Renal pelvis (tissue), 12 donors: ENCODE measurements at places on chromosomes 13 and 19. TPM values are rescaled to one million over a fixed set of nuclear protein-coding genes. Genes with fewer than 3 reads are reported as not detected.
A peak's percentile ranks its signal among the peaks of the same experiment; 100 is the strongest.

Gene TFPT
- polyA plus RNA-seq: 21.9 TPM

Gene BST2
- 140 TPM for polyA plus RNA-seq

GRCh38 chr13:25719666-25720065 lies 332.1 kb downstream of the SHISA2 start:
- DNase-seq: no peak

- no peak for DNase-seq
These were observed 8.1 kb downstream of the ZNF460 start for GRCh38 chr19:57288373-57288772.

DNA sequence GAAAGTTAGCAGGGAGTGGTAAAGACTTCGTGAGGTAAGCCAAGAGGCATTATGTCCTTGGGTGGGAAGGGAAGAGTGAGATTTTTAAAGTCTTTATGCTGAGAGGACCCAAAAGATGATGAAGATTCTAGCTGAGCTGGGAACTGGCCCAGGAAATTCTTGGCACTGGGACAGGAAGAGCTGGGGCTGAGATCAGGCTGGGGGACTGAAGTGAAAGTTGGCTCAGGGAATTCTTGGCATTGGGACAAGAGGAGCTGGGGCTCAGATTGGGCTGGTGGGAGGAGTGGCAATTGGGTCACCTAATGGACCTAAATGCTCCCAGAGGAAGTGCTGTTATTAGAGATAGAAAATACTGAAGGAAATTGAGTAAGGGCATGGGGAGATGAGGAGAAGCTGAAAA lies 8.8 kb downstream of the SCEL start:
- peak; percentile 33 for DNase-seq

- DNase-seq: no peak
These were observed 225.4 kb downstream of the PCCA start for GRCh38 chr13:100314132-100314910.

Gene KLK3
- polyA plus RNA-seq: 0.51 TPM

DNA sequence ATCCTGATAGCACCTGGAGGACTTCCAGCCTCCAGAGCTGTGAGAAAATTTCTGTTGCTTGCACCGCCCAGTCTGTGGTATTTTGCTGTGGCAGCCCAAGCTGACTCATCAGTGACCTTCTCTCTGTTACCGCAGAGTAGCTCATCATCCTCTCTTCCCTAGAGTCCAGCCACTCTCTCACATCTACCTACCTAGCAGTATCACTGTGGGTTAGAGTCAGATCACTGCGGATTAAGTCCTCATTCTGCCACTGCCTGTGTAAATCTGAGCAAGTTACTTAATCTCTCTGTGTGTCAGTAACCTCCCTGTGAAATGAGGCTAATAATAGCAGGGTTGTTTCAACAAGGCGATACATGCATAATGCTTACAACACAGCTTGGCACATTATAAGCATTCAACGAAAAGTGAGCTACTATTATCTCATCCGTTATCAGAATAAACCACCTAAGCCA lies 40.3 kb upstream of the USPL1 start:
- DNase-seq: no peak

Gene SNRPA
- polyA plus RNA-seq: 112 TPM

GRCh38 chr13:111243981-111244380 lies 76.5 kb upstream of the TEX29 start:
- DNase-seq: no peak

DNA sequence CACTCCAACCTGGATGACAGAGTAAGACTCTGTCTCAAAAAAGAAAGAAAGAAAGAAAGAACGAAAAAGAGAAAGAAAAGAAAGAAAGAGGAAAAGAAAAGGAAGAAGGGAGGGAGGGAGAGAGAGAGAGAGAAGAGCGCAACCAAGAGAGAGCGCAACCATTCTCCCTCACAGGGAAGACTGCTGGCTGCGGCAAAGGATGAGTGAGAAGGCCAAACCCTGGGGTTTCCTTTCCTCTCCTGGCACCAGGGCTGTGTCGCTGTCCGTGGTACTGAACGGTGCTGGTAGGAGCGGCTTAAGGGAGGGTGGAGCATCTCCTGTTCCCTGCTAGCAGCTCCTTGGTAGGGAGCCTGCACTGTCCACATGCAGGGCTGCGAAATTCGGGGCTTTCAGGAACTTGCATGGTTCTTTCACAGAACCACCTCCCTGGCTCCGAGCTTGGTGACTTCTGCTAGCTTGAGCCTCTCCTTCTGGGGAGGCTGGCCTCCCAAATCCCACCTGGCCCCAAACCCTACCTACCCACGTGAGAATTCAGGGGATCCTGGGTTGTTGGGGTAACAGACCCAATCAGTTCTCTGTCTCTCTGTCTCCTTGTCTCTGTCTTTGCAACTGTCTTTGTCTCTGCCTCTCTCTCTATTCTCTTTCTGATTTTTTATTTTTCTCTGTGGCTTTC lies 51.1 kb upstream of the ZNRF4 start:
- DNase-seq: peak; percentile 91

GRCh38 chr13:50691681-50692263 lies 151.7 kb downstream of the DLEU7 start:
- DNase-seq: no peak

DNA sequence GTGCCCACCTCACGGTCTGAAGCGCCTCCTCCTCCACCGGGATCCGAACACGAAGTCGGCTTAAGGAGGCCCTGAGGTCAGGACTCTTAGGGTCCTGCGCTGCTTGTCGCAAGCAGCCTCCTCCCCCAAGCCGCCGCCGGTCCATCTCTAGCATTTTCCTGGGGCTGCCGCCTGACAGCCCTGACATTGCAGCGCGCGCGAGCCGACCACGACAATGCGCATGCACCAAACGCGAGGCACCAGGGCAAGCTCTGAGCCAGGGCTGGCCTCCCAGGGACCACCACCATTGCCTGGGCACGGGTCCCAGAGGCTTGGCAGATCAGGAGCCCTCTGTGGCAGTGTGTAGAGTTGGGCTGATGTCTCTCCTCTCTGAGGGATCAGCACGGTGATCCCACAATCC lies 63.8 kb upstream of the ZNF420 start:
- no peak for DNase-seq

DNA sequence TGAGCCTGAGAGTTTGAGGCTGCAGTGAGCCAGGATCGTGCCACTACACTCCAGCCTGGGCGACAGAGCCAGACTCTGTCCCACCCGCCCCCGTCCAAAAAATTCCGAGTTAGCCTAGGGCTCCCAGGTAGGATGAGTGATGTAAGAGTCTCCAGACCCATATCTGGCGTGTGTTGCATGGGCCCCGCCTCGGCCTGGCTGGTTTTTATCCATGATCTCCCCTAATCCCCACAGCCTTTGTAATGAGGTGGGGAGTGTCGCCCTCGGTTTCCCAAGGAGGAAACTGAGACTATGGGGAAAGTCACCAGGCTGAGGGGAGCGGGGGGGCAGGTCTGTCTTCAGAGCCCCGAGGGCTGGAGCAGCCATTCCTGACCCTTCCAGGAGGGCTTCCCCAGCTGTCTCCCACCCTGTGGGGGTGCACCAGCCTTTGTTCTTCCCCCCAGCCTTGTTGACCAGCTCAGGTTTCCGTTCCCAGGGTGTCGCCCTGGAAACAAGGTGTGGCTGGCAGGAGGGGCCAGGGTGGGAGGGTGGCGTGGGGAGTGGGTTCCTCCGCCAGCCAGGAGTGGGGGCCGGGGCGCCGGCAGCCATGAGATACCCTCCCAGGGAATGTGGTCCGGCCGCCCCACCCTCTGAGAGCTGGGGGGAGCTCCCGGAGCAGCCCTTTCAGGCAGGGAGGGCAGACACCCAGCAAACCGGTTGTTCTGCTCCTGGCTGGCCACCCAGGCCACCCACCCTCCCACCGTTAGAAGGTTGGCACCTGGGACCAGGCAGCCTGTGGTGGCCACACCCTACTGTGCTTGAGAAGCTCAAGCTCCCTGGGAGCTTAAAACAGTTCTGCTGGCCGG lies 11.5 kb downstream of the MYH14 start:
- DNase-seq: peak; percentile 69

Gene LAIR1
- 4.3 TPM for polyA plus RNA-seq

Gene FRY
- 51.2 TPM for polyA plus RNA-seq

GRCh38 chr13:113959198-113959597 lies 14.7 kb downstream of the C13orf46 start:
- no peak for DNase-seq

Gene CLEC4G
- not detected for polyA plus RNA-seq

DNA sequence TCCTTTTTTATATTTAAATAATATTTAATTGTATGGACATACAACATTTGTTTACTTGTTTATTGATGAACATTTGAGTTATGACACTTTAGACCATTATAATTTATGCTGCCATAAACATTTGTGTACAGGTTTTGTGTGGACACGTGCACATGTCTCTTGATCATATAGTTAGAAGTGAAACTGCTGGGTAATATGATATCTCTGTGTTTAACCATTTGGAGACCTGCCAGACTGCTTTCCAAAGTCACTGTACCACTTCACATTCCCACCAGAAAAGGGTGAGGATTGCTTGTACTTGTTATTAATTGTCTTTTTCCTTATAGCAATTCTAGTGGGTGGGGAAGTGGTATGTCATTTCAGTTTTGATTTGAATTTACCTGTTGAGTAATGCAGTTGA lies 145.6 kb upstream of the KLHL1 start:
- DNase-seq: peak; percentile 14

- DNase-seq: no peak
These were observed 22.8 kb upstream of the CD70 start for GRCh38 chr19:6613711-6614110.

GRCh38 chr13:37401721-37402120 lies 196.8 kb downstream of the POSTN start:
- DNase-seq: no peak

- DNase-seq: no peak
These were observed 144.1 kb downstream of the PAN3 start for GRCh38 chr13:28282451-28282850.

Gene ZNF85
- polyA plus RNA-seq: 16.4 TPM

GRCh38 chr13:78309497-78310180 lies 293.7 kb downstream of the POU4F1 start:
- DNase-seq: no peak

Gene DOHH
- 13.0 TPM for polyA plus RNA-seq

Gene WTIP
- 39.1 TPM for polyA plus RNA-seq

Gene RGL3
- 137 TPM for polyA plus RNA-seq

GRCh38 chr13:52810011-52810410 lies 38.4 kb downstream of the PCDH8 start:
- no peak for DNase-seq

DNA sequence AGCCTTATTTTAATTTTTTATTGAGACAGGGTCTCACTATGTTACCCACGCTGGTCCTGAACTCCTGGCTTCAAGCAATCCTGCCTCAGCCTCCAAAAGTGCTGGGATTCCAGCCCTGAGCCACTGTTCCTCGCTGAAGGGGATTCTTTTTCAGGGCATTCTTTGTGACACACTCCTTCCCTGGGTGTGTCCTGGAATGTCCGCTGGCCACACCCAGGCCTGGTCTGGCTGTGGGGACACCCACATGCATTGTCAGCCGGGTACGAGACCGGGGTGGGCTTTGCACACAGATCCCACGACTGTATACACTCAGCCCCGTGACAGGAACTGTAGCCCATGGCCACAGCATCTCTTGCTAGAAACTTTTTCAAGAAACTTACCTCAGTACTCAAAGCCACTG lies 34.4 kb upstream of the GATAD2A start:
- DNase-seq: no peak

GRCh38 chr19:49502866-49503581 lies 6.8 kb downstream of the RPS11 start:
- DNase-seq: peak; percentile 74

Gene ACTMAP
- polyA plus RNA-seq: 19.7 TPM

DNA sequence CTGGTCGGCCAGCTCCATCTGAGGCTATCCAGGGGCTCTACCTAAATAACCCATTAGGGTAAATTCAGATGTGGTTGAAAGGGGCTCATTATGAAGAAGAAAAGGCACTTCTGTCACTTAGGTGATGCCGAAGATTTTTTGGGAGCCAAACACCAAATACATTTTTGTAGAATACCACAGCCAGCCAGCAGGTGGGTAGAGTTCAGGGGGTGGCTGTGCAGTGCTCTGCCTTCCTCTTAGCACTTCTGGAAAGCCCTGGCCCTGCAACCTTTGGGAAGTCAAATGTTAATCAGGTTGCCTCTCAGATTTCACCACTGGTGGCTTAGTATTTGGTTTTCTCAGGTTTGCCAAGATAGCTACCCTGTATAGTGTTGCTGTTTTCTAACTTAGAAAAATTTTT lies 18.5 kb upstream of the GPR18 start:
- no peak for DNase-seq

Gene ADAMTSL5
- 0.47 TPM for polyA plus RNA-seq

GRCh38 chr13:110344320-110344719 lies 37.2 kb downstream of the COL4A2 start:
- no peak for DNase-seq

Gene GIPR
- polyA plus RNA-seq: 0.52 TPM

DNA sequence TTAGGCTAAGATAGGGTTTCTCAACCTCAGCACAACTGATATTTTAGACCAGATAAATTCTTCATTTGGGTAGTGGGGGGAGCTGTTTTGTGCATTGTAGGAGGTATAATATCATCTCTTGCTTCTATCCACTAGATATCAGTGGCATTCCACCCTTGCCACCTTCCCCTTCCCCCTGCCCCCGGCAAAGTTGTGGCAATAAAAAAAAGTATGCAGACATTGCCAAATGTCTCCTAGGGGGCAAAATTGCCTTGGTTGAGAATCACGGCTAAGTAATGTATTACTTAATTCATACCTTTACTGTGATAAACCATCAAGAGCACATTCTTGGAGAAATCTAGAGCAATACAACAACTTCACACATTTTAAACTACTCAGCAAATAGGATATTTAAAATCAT lies 51.4 kb downstream of the UBL3 start:
- DNase-seq: no peak

DNA sequence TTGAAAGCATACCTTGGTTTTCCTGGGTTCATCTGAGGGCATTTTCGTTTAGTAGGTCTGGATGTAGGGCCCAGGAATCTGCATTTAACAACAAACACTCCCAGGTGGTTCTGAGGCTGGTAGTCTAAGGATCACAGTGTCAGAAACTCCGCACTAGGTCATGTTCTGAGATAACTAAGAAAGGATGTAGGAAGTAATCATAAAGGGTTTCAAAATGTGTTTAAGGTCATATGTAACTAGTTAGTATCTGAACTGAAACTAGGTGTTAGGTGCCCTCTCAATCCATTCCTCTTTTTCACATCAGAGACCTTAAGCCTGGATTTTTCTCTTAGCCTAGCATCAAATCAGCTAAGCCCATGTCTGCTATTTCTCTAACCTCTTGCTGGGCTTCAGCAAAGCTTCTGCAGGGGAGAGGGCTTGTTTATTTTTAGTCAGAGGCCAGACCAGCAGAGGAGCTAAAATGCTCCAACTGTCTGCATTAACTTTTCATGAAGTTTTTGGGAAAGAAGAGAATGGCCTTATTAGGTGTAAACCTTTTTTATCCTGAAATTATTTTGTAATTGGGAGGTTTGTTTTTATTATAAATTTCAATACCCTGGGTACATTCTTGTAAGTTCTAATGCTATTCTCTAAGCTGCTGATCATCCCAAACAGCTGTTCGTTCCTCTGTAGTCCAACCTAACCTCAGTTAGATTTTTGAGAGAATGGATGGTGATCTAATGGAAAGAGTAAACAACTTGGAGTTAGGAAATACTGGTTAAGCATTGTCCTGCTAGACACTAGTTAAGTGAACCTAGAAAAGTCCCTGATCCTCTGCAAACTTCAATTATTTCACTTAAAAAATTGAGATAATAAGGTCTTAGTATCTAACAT lies 262.8 kb upstream of the RFC3 start:
- DNase-seq: no peak

Gene NLRP7
- polyA plus RNA-seq: 0.04 TPM
